Activated T-helper 2 cell treated with anti-CD3 and anti-CD28 coated beads, Interferon-gamma antibody, Interleukin-2, Interleukin-4, amounts not matched to agents 10 μg/mL and 5 μg/mL and 100 μg/mL, durations not matched to agents 14 hours and 24 hours and 36 hours (primary cell): ENCODE measurements at places on chromosomes 3 and 15.

DNA sequence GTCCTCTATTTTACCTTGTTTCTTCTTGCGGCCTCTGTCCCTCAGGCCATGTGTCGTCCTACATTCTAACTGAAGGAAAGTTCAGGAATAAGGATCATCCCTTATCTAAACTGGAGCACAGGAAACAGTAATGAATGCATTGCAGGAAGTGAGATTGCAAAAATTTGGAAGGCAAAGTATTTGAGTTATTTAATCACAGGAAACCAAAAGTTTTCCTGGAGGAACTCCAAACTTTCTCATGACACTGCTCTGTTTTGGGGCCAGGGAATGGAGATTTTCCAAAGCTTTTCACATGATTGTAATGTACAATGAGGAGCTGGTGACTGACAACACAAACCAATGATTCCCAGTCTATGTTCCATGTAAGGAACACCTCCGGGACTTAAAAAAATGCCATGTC lies 57.8 kb upstream of the PLSCR4 start:
- H3K4me1 ChIP-seq = no peaks in the 10 kb centered on the region
- DNase-seq = no peak
- H3K4me3 ChIP-seq = no peak overlapping the region
- H3K27me3 ChIP-seq = no peaks in the 10 kb centered on the region
- H3K36me3 ChIP-seq = no peaks in the 10 kb centered on the region
- H3K27ac ChIP-seq = no peak overlapping the region

DNA sequence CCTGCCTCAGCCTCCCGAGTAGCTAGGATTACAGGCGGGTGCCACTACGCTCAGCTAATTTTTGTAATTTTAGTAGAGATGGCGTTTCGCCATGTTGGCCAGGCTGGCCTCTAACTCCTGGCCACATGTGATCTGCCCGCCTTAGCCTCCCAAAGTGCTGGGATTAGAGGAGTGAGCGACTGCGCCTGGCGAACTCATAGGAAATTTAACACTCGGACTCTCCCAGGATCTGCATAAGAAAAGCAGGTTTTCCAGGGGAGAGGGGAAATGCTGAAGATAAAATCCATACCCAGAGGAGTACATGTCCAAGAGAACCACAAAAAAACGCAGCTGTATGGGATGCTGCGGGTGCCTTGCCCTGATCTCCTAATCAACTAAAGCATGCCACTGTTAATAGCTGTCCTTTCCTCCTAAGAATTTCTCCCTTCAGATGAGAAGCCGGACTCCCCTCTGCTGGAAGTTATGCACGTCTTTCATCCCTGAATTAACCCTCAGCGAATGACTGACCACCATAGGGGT lies 25.3 kb upstream of the TGFBR2 start:
- H3K4me1 ChIP-seq = peaks cover 15% of the 10 kb centered on the region
- H3K36me3 ChIP-seq = no peaks in the 10 kb centered on the region
- no peaks in the 10 kb centered on the region for H3K27me3 ChIP-seq

DNA sequence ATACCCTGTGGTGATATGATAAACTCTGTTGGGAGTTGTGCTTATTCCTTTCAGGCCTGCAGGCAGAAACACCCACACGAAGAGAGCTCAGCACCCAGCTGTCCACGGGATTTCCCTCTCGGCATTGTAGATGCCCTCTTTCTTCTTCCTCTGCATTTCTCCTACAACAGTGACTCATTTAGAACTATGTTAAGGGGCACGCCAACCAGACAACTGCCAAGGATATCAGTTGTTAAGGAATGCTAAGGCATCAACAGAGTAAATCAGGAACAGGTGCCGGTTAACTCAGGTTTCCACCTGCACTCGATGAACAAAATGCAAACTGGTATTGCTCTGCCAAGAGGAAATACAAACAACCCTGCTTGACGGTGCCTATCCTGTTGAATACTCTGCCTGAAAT lies 270.0 kb upstream of the PEX5L start:
- H3K27me3 ChIP-seq = no peaks in the 10 kb centered on the region
- H3K4me1 ChIP-seq = no peaks in the 10 kb centered on the region
- no peak overlapping the region for H3K27ac ChIP-seq
- no peak for DNase-seq

DNA sequence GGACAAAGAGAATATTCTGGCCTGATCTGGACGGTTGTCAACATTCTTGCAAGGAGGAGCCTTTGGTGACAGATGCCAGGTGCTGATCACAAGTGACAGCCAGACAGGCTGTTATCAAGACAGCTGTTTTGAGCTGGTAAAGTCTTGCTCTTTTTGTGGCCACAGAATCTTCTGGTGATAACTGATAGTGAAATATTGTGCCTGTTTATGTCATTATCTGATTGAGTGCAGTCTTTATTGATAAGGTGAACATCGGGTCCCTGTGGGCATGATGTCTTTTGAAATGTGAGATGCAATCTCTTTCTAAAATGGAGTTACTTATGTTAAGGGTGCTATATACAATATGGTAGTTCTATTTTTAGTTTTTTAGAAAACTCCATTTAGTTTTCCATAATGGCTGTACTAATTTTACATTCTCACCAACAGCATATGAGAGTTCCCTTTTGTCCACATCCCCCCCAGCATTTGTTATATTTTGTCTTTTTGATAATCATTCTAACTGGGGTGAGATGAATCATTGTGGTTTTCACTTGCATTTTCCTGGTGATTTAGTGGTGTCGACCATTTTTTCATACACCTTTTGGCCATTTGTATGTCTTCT lies 10.7 kb downstream of the CEP63 start:
- H3K36me3 ChIP-seq = peaks cover 67% of the 10 kb centered on the region
- H3K4me3 ChIP-seq = no peak overlapping the region
- H3K27me3 ChIP-seq = no peaks in the 10 kb centered on the region
- H3K4me1 ChIP-seq = peaks cover 25% of the 10 kb centered on the region
- DNase-seq = no peak

DNA sequence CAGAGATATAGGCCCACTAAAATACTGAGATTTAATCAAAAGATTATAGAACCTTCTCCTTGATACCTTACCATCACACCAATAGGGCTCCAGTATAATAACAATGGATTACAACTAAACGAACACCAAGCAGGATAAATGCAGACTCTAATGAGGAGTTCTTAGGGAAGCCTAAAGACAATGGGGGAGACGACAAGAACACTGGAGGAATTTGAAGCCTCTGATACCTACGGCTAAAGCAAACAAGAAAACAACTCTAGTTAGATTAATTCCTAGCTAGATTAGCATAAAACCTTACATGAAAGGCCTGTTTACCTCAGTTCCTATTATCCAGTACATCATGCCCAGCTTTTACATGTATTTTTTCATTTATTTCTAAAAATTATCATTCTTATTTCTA lies 35.1 kb downstream of the NGLY1 start:
- no peak overlapping the region for H3K4me3 ChIP-seq
- no peaks in the 10 kb centered on the region for H3K27me3 ChIP-seq
- peaks cover 84% of the 10 kb centered on the region for H3K36me3 ChIP-seq
- peaks cover 4% of the 10 kb centered on the region for H3K4me1 ChIP-seq

GRCh38 chr3:9000041-9000440 lies 36.8 kb upstream of the RAD18 start:
- no peak overlapping the region for H3K4me3 ChIP-seq
- DNase-seq = no peak
- no peaks in the 10 kb centered on the region for H3K36me3 ChIP-seq
- H3K27ac ChIP-seq = no peak overlapping the region
- no peaks in the 10 kb centered on the region for H3K4me1 ChIP-seq
- H3K27me3 ChIP-seq = peaks cover 5% of the 10 kb centered on the region

- DNase-seq = no peak
- H3K27me3 ChIP-seq = no peaks in the 10 kb centered on the region
- H3K27ac ChIP-seq = no peak overlapping the region
- no peaks in the 10 kb centered on the region for H3K4me1 ChIP-seq
- no peaks in the 10 kb centered on the region for H3K36me3 ChIP-seq
- no peak overlapping the region for H3K4me3 ChIP-seq
Observed at GRCh38 chr3:78967061-78967460, 800.7 kb downstream of the ROBO1 start.

DNA sequence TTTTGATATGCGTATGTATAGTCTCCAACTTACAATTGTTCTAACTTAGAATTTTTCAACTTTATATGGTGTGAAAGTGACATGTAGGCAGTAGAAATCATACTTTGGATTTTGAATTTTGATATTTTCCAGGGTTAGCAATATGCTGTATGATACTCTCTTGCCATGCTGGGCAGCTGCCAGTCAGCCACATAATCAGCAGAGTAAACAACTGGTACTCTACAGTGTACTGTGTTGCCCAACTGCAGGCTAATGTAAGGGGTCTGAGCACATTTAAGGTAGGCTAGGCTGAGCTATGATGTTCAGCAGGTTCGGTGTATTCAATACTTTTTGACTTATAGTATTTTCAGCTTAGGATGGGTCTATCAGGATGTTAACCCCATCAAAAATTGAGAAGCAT lies 52.0 kb upstream of the RYK start:
- no peak overlapping the region for H3K27ac ChIP-seq
- no peaks in the 10 kb centered on the region for H3K36me3 ChIP-seq
- no peaks in the 10 kb centered on the region for H3K4me1 ChIP-seq
- peaks cover 71% of the 10 kb centered on the region for H3K27me3 ChIP-seq
- no peak for DNase-seq

DNA sequence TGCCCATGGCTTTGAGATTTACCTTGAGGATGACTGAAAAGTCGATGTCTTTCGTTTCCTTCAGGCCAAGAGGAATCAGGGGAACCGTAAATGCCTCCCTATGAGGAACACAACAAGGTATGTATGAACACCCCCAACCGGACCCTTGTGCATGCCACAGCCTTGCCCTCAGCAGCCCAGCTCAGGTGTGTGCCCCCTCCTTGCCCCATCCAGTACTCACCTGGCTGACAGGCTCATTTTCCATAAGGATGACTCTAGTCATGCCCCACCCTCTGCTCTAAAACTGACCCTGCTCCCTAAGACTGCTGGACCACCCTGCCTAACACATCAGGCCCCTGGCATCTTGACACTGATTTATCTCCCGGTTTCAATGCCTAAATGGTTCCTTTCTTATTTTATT lies 270.0 kb downstream of the GOLGA6L6 start:
- no peaks in the 10 kb centered on the region for H3K36me3 ChIP-seq
- no peak for DNase-seq
- H3K4me3 ChIP-seq = no peak overlapping the region
- H3K4me1 ChIP-seq = no peaks in the 10 kb centered on the region
- no peaks in the 10 kb centered on the region for H3K27me3 ChIP-seq

DNA sequence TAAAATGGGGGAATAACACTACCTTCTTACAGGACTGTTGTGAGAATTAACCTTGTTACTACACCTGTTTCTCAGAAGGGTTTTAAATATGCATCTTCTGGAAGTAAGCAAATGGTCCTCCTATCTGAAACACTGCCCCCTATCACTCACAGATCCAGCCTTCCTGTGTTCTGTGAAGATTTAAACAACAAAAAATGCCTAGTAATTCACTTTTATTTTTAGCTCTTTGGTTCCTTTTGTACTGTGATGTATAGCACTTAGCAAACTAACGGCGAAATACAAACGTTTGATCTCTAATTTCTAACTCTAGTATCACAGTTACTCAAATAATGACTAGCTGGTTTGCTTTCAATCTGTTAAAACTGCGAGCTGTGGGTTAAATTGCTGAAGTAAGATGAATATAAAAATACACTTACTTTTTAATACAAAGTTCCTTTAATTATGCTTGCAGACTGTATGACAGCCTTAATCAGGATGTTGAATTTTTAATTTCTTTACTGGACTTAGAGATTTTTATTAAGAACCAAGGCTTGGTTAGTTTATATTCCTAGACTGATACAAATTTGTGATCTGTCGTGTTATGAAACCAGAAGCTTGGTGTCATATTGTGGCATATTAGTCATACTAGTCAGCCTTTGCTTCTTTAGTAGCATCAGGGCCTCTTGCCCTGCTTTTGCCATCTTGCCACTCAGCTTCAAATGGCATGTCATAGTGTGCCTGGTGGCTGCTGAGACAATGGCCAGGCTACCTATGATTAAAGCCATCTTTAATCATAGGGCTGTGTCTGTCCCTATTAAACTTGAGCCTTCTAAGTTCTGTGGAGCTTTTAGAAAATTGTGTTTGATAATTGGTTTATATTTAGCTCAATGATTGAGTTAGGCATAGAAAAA lies 9.2 kb downstream of the EIF3J start:
- peaks cover 47% of the 10 kb centered on the region for H3K4me1 ChIP-seq
- H3K4me3 ChIP-seq = peak overlapping the region; percentile 53
- peak overlapping the region; percentile 87 for H3K27ac ChIP-seq
- peak; percentile 39 for DNase-seq
- no peaks in the 10 kb centered on the region for H3K27me3 ChIP-seq

DNA sequence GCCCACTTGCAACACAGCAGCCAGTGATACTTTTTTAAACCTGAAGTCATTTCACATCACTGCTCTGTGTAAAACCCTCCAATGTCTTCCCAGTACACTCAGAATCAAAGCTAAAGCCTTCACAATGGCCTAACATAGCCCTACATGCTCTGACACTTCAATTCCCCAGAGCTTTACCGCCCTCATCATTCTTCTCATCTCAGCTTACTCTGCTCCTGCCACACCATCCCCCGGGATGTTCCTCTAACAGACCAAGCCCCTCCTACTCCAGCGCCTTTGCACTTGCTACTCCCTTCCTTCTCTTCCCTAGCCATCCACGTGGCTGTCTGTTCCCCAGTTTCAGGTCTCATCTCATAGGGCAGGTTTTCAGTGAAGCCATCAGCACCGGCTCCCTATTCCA lies 194.0 kb downstream of the SSR3 start:
- no peaks in the 10 kb centered on the region for H3K36me3 ChIP-seq
- H3K4me1 ChIP-seq = no peaks in the 10 kb centered on the region
- no peak overlapping the region for H3K27ac ChIP-seq
- DNase-seq = no peak
- H3K27me3 ChIP-seq = peaks cover 17% of the 10 kb centered on the region

- H3K4me3 ChIP-seq = no peak overlapping the region
- H3K27ac ChIP-seq = no peak overlapping the region
- H3K27me3 ChIP-seq = peaks cover 61% of the 10 kb centered on the region
- no peak for DNase-seq
- no peaks in the 10 kb centered on the region for H3K36me3 ChIP-seq
Observed at GRCh38 chr3:46120983-46121382, 87.1 kb downstream of the CCR1 start.

- DNase-seq = no peak
- H3K4me3 ChIP-seq = peak overlapping the region; percentile 78
- H3K36me3 ChIP-seq = no peaks in the 10 kb centered on the region
- peaks cover 17% of the 10 kb centered on the region for H3K4me1 ChIP-seq
Observed at GRCh38 chr3:55487381-55488241, 505 bp upstream of the WNT5A start.

GRCh38 chr3:195224156-195224979 lies 46.6 kb downstream of the XXYLT1 start:
- peaks cover 4% of the 10 kb centered on the region for H3K36me3 ChIP-seq
- H3K27me3 ChIP-seq = no peaks in the 10 kb centered on the region
- no peaks in the 10 kb centered on the region for H3K4me1 ChIP-seq

GRCh38 chr15:65824031-65824743 lies 32.1 kb upstream of the DENND4A start:
- H3K27ac ChIP-seq = no peak overlapping the region
- H3K4me3 ChIP-seq = no peak overlapping the region
- peaks cover 47% of the 10 kb centered on the region for H3K4me1 ChIP-seq
- no peak for DNase-seq
- H3K36me3 ChIP-seq = no peaks in the 10 kb centered on the region
- H3K27me3 ChIP-seq = no peaks in the 10 kb centered on the region

- peak overlapping the region; percentile 80 for H3K4me3 ChIP-seq
- no peak for DNase-seq
- H3K27ac ChIP-seq = no peak overlapping the region
- peaks cover 29% of the 10 kb centered on the region for H3K36me3 ChIP-seq
- H3K4me1 ChIP-seq = peaks cover 19% of the 10 kb centered on the region
Observed at GRCh38 chr3:49718858-49719213, 648 bp downstream of the AMIGO3 start.
